CD14-positive monocyte (primary cell): ENCODE measurements at places on chromosomes 3 and 15. TPM values are rescaled to one million over a fixed set of nuclear protein-coding genes. Genes with fewer than 3 reads are reported as not detected.

The LIPH gene
- polyA plus RNA-seq, result not detected

The P2RY12 gene
- 2.7 TPM for polyA plus RNA-seq

The ISY1 gene
- polyA plus RNA-seq, result 67.9 TPM

The MAP6D1 gene
- not detected for polyA plus RNA-seq

The ZNF660 gene
- polyA plus RNA-seq, result not detected

The DNAJC19 gene
- 10.7 and 12.2 TPM in 2 replicates for polyA plus RNA-seq

The VEPH1 gene
- polyA plus RNA-seq, result not detected

The AADACL2 gene
- polyA plus RNA-seq, result not detected

The ESYT3 gene
- polyA plus RNA-seq, result not detected

DNA sequence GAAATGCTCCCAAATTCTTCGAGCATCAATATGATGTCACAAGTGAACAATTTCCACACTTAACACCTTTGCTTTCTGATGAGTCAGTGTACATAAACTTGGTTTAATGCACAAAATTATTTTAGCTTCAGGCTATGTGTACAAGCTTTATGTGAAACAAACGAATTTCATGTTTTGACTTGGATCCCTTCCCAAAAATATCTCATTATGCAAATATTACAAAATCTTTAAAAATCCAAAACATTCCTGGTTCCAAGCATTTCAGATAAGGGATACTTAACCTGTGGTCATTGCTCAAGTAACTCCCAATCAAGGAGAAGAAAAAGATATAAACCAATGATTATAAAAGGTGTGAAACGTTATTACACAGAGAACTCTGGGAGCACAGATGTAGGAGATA, 25.2 kb downstream of the RAB5A start:
- H3K36me3 ChIP-seq, result peaks cover 31% of the 10 kb centered on the region
- H3K4me3 ChIP-seq, result no peak overlapping the region
- H3K27me3 ChIP-seq, result no peaks in the 10 kb centered on the region

- H3K4me1 ChIP-seq, result no peaks in the 10 kb centered on the region
- H3K36me3 ChIP-seq, result peaks cover 97% of the 10 kb centered on the region
- H3K27ac ChIP-seq, result peak overlapping the region; percentile 15
- H3K27me3 ChIP-seq, result no peaks in the 10 kb centered on the region
- no peak for DNase-seq
These were observed 24.9 kb downstream of the GYG1 start for GRCh38 chr3:149016242-149016641.

GRCh38 chr15:93823971-93824913, 407.1 kb upstream of the MCTP2 start:
- H3K4me1 ChIP-seq, result no peaks in the 10 kb centered on the region
- H3K27me3 ChIP-seq, result no peaks in the 10 kb centered on the region
- no peak overlapping the region for H3K4me3 ChIP-seq
- DNase-seq, result no peak
- H3K27ac ChIP-seq, result no peak overlapping the region

GRCh38 chr3:64680334-64680733, 7.5 kb downstream of the ADAMTS9 start:
- no peaks in the 10 kb centered on the region for H3K36me3 ChIP-seq
- H3K4me3 ChIP-seq, result no peak overlapping the region
- H3K27me3 ChIP-seq, result no peaks in the 10 kb centered on the region
- DNase-seq, result no peak
- H3K4me1 ChIP-seq, result no peaks in the 10 kb centered on the region

GRCh38 chr3:193348686-193349085, 29.9 kb downstream of the ATP13A5 start:
- H3K4me1 ChIP-seq, result no peaks in the 10 kb centered on the region
- H3K4me3 ChIP-seq, result no peak overlapping the region
- H3K36me3 ChIP-seq, result no peaks in the 10 kb centered on the region
- DNase-seq, result no peak
- H3K27ac ChIP-seq, result no peak overlapping the region

GRCh38 chr15:83207660-83208366, at the start of gene HDGFL3:
Gene HDGFL3, minus strand, starts transcription at chr15:83207823. Its CDS starts 409 bp downstream, at chr15:83207414.
- H3K36me3 ChIP-seq, result no peaks in the 10 kb centered on the region
- no peak for DNase-seq
- H3K4me3 ChIP-seq, result peak within 1 kb of the TSS; percentile 75
- no peak within 1 kb of the TSS for H3K27ac ChIP-seq

DNA sequence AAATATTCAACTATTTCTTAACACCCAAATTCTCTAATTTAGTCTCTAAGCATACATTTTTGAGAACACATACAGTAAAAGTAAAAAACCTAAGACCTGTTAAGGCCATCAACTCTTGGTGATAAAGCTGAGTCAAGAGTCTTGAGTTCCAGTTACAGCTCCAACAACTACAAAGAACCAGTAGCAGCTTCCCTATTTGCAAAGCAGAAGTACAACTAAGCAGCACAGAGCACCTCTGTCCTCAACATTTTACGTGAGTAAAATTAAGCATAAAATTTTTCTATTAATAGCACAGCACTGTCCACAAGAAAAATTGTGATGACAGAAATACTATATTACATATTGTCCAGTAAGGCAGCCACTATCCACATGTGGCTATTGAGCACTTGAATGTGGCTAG, 4.4 kb downstream of the PCOLCE2 start:
- H3K27me3 ChIP-seq, result peaks cover 25% of the 10 kb centered on the region
- no peak overlapping the region for H3K27ac ChIP-seq
- H3K4me1 ChIP-seq, result peaks cover 18% of the 10 kb centered on the region
- peak; percentile 12 for DNase-seq

DNA sequence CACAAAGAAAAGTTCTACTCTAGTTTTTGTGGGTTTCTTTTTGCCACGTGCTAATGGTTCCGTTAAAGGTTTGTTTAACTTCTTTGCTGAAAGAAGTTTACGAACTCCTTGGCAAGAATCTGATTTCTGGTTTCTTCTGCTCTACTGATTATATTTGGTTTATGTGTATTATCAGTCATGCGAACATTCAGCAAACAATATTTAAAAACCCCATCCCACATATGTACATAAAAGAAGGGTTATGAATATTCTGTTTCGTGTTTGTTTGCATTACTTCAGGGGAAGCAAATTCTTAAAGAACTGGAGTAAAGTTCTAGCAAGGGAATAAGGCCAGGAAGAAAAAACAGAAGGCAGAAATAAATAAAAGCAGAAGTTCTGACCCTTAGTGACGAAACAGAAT, 9.8 kb downstream of the LARS2 start:
- H3K4me3 ChIP-seq, result no peak overlapping the region
- DNase-seq, result no peak
- no peaks in the 10 kb centered on the region for H3K4me1 ChIP-seq

DNA sequence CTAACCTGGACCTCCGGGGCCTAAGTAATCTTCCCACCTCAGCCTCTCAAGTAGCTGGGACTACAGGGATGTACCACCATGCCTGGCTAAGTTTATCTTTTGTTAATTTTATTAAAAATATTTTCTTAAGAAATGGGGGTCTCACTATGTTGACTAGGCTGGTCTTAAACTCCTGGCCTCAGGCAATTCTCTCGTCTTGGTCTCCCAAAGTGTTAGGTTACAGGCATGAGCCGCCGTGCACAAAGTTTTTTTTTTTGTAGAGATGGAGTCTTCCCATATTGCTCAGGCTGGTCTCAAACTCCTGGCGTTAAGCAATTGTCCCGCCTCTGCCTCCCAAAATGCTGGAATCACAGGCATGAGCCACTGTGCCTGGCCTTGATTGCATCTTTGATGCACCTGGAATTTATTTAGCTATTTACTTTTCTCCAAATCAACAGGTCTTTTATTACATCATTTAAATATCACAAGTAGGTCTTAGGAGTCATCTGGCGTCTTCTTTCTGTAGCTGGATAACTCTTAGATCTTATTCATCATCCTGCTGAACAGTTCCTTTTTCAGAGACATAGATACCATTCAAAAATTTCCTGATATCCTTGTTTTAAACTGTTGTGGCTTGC, 7.8 kb upstream of the MAP2K1 start:
- no peak overlapping the region for H3K4me3 ChIP-seq
- H3K4me1 ChIP-seq, result peaks cover 16% of the 10 kb centered on the region
- H3K27ac ChIP-seq, result no peak overlapping the region

DNA sequence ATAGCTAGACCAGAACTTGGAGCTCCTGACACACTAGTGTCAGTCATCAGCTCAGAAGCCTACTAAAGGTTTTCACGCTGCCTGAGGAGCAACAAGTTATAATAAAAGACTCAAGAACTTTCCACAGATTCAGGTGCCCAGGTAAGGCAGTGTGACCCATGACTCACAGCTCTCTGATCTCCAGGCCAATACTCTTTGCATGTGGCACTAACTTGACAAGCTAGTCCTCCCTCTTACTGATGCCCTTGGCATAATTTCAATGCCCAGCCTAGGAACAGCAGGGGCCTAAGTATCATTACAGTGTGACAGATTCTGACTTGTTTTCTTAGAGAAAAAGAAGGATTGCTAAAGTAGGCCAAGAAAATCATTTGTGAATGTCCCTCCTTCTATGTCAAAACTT, 38.4 kb downstream of the MEIS2 start:
- no peaks in the 10 kb centered on the region for H3K36me3 ChIP-seq
- no peak for DNase-seq
- H3K4me3 ChIP-seq, result no peak overlapping the region
- no peaks in the 10 kb centered on the region for H3K27me3 ChIP-seq
- no peaks in the 10 kb centered on the region for H3K4me1 ChIP-seq
- no peak overlapping the region for H3K27ac ChIP-seq

- peaks cover 8% of the 10 kb centered on the region for H3K27me3 ChIP-seq
- no peak overlapping the region for H3K4me3 ChIP-seq
- no peak overlapping the region for H3K27ac ChIP-seq
- peaks cover 17% of the 10 kb centered on the region for H3K4me1 ChIP-seq
- DNase-seq, result no peak
These were observed 18.2 kb upstream of the CORO2B start for GRCh38 chr15:68560501-68561113.

- no peak for DNase-seq
- H3K4me3 ChIP-seq, result no peak overlapping the region
- H3K27ac ChIP-seq, result no peak overlapping the region
- no peaks in the 10 kb centered on the region for H3K36me3 ChIP-seq
These were observed 36.4 kb upstream of the GSK3B start for GRCh38 chr3:120130656-120131055.

DNA sequence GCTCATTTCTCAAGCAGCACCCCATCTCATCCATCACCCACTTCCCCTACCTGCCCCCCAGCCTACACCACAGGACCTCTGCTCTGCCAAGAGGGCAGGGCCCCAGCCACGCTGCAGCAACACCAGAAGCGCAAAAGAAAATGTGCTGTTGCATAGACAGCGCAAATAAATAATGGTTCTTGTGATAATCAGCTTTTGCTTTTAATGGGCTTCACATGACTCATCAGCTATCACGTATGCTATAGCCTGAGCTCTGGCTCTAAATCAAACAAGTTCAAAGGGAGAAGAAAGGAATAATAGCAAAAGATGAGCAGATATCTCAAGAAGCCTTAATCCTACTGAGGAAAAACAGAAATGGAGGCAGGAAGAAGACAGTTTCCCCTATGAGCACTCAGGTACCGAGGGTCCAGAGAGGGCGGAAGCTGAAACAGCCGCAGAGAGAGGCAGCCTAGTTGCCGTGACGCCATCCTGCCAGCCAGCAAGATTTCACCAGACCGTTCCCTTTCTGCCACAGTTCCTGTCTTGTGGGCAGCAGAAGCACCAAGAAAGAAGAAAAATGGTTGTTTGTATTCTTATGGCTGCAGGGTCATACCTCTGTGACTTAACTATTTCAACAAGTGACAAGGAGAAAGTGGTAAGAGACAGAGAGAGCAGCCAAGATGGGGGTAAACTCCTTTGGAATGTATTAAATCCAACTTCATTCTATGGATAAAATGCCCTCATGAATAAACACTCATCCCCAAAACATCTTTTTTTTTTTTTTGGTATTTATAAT, 22.0 kb downstream of the RAB27A start:
- peaks cover 67% of the 10 kb centered on the region for H3K36me3 ChIP-seq
- no peaks in the 10 kb centered on the region for H3K27me3 ChIP-seq
- peak; percentile 84 for DNase-seq
- peak overlapping the region; percentile 84 for H3K27ac ChIP-seq

GRCh38 chr3:168532135-168532534, 436.4 kb upstream of the GOLIM4 start:
- no peak overlapping the region for H3K4me3 ChIP-seq
- H3K27ac ChIP-seq, result no peak overlapping the region
- no peak for DNase-seq
- H3K36me3 ChIP-seq, result no peaks in the 10 kb centered on the region
- H3K27me3 ChIP-seq, result no peaks in the 10 kb centered on the region

GRCh38 chr15:86483936-86484335, 404.3 kb downstream of the AGBL1 start:
- no peaks in the 10 kb centered on the region for H3K27me3 ChIP-seq
- no peak overlapping the region for H3K4me3 ChIP-seq
- no peaks in the 10 kb centered on the region for H3K36me3 ChIP-seq

GRCh38 chr3:169172535-169172934, 491.0 kb downstream of the MECOM start:
- no peak for DNase-seq
- H3K27ac ChIP-seq, result no peak overlapping the region
- no peaks in the 10 kb centered on the region for H3K36me3 ChIP-seq
- no peaks in the 10 kb centered on the region for H3K27me3 ChIP-seq
- H3K4me3 ChIP-seq, result no peak overlapping the region
- H3K4me1 ChIP-seq, result no peaks in the 10 kb centered on the region

DNA sequence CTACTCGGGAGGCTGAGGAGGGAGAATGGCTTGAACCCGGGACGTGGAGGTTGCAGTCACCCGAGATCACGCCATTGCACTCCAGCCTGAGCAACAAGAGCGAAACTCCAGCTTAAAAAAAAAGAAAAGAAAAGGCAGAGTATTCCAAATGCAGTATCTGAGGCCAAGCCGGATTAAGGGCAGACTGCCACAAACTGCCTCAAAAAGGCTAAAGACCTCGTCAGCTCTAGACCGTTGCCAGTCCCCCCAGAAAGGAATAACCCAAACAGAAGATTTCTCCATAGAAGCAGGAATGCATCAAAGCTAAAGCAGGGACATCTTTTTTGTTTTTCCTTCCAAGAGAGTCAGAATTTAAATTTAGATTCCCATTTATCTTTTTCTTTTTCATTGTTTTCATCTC, 72.9 kb downstream of the TM4SF4 start:
- H3K27me3 ChIP-seq, result peaks cover 6% of the 10 kb centered on the region
- no peaks in the 10 kb centered on the region for H3K4me1 ChIP-seq
- no peak overlapping the region for H3K4me3 ChIP-seq
- no peak overlapping the region for H3K27ac ChIP-seq
- DNase-seq, result no peak

DNA sequence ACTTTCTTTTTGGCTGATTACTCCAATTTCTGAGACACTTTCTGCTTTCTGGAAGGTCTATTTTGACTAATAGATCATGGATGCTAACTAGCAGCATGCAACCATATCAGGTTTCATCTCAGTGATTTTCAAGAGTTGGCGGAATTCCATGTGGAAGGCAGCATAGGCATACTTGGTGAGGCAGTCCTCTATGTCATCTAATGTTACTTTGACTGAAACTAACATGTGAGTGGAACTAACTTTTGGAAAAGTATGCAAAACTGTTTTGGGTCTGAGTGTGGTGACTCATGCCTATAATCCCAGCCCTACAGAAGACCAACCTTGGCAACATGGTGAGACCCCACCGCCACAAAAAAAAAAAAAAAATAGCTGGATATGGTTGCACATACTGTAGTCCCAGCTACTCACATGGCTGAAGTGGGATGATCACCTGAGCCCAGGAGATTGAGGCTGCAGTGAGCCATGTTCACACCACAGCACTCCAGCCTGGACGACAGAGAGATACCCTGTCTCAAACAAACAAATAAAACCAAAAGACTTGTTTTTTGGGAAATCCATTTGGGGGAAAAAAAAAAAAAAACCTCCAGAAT, 1033.7 kb downstream of the ROBO1 start:
- no peaks in the 10 kb centered on the region for H3K27me3 ChIP-seq
- H3K27ac ChIP-seq, result no peak overlapping the region
- H3K4me3 ChIP-seq, result no peak overlapping the region
- DNase-seq, result no peak

- no peak overlapping the region for H3K4me3 ChIP-seq
- H3K4me1 ChIP-seq, result no peaks in the 10 kb centered on the region
- no peaks in the 10 kb centered on the region for H3K36me3 ChIP-seq
- no peaks in the 10 kb centered on the region for H3K27me3 ChIP-seq
- DNase-seq, result no peak
These were observed 230.0 kb upstream of the CNTN3 start for GRCh38 chr3:74844428-74844827.
